ENCODE measurements at places on chromosomes 16 and 17. TPM values are rescaled to one million over a fixed set of nuclear protein-coding genes. Genes with fewer than 3 reads are reported as not detected.
A peak's percentile ranks its signal among the peaks of the same experiment; 100 is the strongest.

IGFBP4 gene
- total RNA-seq: 2.0 TPM

KRT31 gene
- not detected for total RNA-seq

ACBD4 gene
- total RNA-seq: 13.6 TPM

DNA sequence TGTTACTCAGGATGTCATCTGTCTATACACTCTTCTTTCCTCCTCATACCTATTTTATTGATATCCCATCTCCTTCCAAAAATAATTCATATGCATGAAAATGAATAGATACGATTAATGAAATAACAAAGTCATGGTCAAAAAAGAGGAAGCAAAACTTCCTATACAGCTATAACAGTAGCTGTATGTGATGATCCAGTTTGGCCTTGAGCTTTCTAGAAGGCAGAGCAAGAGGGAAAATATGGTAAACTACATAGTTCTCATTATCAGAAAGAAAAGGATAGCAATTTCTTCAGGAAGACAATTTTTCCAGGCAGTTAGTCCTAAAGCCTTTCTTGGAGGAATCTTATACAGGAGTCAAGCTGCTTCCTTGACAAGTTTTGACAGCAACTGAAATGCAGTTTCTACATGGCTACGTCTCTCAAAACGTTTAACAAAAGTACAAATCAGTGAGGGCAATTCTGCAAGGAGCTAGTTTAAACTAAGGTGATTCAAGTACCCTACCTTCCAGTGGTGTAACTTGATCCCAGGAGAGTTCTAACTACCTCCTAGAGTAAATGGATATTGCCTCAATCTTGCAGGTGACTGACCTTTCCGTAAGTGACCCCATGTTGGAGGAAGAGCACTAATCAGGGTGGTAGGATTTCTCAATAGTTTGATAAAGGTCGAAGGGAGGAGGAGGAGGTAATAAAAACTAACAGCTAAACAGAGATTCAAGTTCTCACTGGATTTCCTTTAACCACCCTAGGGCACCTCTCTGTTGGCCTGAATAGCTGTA is 1.0 kb downstream of the SPAG5 start:
- no peak for DNase-seq

DNA sequence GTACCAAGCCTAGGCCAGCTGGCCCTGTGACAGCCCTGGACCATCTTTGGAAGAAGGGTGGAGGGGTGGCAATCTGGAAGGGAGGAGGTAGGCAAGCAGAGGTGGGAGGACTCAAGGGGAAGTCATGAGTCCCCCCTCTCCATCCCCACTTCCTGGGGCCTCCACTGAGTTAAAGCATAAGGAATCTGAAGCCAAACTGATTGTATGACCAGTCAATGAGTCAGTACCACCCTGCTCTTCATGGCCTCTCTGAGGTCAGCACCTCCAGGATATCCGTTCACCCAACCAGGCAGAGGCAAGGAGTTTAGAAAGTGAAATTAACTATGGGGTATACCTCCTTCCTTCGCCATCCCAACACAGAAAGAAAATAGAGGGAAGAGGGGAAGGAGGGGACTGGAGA is 272.7 kb downstream of the SOX9 start:
- DNase-seq: peak; percentile 81

- no peak for DNase-seq
Observed at GRCh38 chr17:43528319-43528987, 17.7 kb downstream of the ETV4 start.

DNA sequence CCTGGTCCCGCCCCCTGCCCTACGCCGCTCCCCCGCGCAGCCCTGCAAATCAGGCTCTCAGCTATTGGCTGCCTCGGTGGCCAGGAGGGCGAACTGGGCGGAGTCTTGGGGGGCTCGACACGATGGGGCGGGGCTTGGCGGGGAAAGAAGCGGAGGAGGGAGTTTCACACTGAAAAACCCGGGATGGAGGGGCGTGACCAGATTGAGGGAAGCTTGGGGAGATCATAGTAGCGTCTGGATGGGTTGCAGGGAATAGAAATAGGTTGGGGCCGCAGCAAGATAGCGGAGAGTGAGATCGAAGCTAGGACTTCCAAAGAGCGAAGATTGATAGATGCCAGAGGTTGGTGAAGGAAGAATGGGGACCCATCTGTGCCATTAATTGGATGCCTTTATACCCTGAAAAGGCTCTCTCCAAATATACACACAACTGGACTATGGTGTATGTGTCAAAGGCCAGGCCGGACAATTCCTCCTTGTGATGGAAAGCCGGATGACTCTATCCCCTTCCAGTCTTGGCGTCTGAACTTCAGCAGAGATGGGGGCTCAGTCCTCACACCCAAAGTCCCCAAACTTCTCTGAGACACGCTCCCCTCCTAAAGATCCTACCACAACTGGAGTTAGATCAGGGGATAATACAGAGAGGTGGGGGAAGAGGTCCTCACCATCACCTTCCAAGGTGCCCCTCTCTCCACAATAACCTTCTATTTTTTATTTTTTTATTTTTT is 376 bp upstream of the STAC2 start:
- no peak for DNase-seq

DNA sequence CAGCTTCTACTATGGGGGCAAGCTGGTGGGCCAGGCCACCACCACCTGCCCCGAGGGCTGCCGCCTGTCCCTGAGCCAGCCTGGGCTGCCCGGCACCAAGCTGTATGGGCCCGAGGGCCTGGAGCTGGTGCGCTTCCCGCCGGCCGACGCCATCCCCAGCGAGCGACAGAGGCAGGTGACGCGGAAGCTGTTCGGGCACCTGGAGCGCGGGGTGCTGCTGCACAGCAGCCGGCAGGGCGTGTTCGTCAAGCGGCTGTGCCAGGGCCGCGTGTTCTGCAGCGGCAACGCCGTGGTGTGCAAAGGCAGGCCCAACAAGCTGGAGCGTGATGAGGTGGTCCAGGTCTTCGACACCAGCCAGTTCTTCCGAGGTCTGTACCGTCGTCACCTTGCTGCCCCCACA is 19.5 kb downstream of the IRF8 start:
- DNase-seq: no peak

DNA sequence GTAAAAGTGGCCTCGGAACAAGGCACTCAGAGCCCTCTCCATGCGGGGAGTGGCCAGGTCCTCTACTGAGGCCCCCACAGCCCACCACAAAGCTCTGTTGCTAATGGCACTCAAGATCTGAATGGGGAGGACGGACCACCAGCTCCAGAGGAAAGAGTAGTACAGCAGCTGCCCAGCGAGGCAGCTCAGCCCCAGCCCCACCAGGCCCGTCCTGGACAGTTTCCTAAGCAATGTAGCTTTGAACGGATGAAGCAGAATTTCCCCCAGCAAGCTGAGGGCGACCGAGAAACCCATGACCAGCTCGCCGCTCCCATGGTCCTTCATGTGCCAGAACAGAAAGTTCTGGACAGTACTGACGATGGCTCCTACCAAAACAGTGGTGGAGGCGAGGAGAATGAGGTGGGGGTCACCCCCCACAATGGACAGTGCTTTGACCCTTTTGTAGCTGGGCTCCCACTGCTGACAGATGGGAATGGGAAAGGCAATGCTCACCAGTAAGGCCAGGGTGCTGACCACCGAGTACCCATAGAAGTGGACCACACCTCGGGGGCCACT is 1.5 kb downstream of the MFSD6L start:
- no peak for DNase-seq

- no peak for DNase-seq
Observed at GRCh38 chr16:88352261-88353200, 30.2 kb upstream of the ZNF469 start.

DNA sequence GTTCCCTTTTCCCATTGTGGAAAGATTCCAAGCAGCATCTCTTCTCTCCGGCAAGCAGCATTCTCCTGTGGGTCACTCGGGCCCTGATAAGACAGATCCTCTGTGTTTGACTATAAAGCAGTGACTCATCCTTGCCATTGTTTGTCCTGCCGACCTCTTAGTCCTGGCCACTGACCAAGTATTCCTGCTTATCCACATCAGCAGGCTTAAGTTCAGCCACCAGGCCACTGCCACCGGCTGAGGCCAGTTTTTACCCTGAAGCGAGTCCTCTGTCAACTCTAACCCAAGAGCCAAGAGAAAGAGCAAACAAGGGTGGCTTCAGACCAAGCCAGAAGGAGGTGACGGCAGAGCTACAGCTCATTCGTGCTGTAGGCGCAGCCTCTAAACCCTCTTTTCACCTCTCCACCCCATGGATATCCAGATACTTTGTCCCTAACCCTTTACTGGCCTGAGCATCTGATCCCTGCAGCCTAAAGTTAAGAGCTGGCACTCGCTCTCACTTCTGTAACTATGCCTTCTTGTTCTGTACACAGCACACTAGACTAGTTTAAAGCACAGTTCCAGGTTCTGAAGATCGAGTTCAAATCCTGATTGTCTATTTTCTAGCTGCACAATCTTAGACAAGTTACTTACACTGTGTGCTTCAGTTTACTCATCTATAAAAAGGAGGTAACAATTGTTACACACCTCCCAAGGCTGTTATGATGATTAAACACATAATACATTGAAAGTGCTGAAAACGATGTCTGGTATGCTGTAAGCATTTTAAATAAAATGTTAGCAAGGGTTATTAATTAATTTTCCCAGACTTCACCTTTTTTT is 31.0 kb downstream of the SOX9 start:
- DNase-seq: peak; percentile 97

DNA sequence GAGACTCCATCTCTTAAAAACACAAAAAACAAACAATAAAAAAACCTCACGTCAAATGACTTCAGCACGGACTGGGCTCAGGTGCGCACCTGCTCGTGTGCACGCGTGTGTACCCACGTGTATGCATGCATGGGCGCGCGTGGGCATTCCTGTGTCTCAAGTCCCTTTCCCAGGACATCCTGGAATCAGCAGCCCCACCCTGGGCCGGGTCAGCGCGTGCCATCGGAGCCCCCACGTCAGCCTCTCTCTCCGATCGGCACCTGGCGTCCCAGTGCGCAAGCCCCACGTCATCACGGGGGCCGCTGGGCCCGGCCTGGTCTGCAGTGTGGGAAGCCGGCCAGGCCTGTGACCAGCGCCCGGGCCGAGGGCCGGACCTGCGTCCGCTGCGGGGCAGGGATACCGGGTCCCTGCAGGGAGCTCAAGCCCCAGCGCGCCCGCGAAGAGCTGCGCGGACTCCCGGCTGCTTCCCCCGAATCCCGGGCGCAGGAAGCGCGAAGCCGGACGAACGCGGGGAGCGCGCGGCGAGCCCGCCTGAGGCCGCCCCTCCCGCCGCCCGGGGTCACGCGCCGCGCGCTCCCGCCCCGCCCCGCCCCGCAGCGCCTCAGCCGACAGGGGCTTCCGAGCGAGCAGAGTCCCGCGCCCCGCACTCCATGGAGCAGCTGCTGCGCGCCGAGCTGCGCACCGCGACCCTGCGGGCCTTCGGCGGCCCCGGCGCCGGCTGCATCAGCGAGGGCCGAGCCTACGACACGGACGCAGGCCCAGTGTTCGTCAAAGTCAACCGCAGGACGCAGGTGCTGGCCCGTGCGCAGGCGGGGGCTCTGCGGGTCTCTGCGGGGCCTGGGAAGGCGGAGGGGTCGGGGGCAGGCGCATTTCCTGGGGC is at the start of gene FN3K:
Gene FN3K, plus strand, starts transcription at position 629 of the 880 bp plus-strand sequence. Its CDS starts 22 bp downstream, at position 651.
- DNase-seq: no peak

DNA sequence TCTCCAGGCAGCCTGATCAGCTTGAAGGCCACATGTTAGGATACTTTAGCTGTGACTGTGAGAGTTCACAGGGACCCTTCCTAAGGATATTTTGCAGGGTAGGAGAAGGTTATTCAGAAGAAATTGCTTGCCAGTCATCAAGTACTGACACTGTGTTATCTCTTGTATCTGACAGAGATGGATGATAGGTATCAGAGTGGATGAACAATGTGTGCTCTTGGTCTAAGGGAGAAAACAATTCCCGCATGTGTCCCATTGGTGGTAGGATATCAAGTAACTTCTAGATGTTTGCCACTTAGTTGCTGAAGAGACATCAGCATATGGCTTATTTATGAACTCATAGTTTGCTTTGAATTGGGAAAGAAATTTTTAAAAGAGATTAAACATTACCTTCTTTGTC is 219.3 kb downstream of the SPECC1 start:
- DNase-seq: no peak

GRCh38 chr16:48126801-48127644 is 28.8 kb downstream of the ABCC12 start:
- no peak for DNase-seq

DNA sequence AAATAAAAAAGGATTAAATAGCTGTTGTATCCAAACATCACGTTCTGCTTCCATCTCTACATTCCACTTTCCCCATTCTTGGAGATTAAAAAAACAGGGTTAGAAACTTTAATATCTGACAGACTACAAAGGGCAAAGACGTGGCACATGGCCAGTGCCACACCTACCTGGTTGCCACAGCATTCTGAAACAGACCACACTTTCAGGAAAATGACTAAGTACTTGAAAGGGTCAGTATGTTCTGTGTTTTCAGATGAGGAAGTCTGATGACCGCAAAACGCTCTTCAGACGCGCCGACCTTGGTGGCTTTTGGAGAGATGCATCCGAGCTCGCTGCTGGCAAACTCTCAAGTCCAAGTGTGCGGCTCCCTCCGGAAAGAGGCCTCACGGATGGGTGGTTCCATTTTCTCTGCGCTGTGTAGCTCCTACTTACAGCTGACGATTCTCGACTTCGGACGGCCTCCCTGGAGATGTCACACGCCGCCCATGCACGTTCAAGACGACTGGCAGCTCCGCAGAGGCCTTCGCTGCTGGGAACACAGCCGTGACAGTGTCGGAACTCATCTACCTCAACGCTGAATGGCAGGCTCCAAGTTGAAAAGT is 15.5 kb downstream of the MAP1LC3B start:
- DNase-seq: peak; percentile 100
